ENCODE measurements at places on chromosomes 11 and 22. TPM values are rescaled to one million over a fixed set of nuclear protein-coding genes. Genes with fewer than 3 reads are reported as not detected.

The LMF2 gene
- total RNA-seq = 98.6 TPM

The OR8D1 gene
- total RNA-seq = not detected

The IFITM1 gene
- total RNA-seq = 459 TPM

The KLHDC7B gene
- 12.0 TPM for total RNA-seq

GRCh38 chr11:17405232-17406005, 17.0 kb upstream of the KCNJ11 start:
- H3K36me3 ChIP-seq = no peaks in the 10 kb centered on the region
- no peak overlapping the region for H3K27ac ChIP-seq
- H3K4me3 ChIP-seq = no peak overlapping the region
- no peak for DNase-seq

DNA sequence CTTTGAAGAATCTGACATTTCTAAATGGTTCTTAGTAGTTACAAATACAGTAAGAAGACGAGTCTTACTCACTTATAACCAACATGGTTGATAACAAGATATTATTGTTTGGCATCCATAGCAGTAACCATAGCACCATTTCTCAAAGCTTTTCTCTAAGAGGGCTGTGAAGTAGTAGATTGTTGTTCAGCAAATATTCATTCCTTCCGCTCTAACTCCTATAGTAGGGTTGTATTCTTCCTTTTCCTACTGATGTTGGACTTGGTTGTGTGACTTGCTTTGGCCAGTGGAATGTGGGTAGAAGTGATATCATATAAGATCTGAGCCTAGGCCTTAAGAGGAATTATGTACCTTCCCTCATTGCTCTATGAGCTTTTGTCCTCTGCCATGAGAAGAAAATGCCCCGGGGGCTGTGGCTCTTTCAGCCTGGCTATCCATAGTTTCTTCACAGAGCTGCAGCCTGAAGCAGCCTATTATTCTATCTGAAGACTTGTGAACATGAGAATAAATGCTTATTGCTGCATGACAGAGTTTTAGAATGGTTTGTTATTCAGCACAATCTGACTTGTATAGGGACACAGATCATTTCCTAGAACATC, 28.9 kb upstream of the ZBED5 start:
- peaks cover 8% of the 10 kb centered on the region for H3K36me3 ChIP-seq
- no peak overlapping the region for H3K4me3 ChIP-seq
- DNase-seq = no peak
- peaks cover 5% of the 10 kb centered on the region for H3K27me3 ChIP-seq
- H3K27ac ChIP-seq = no peak overlapping the region
- H3K4me1 ChIP-seq = no peaks in the 10 kb centered on the region

DNA sequence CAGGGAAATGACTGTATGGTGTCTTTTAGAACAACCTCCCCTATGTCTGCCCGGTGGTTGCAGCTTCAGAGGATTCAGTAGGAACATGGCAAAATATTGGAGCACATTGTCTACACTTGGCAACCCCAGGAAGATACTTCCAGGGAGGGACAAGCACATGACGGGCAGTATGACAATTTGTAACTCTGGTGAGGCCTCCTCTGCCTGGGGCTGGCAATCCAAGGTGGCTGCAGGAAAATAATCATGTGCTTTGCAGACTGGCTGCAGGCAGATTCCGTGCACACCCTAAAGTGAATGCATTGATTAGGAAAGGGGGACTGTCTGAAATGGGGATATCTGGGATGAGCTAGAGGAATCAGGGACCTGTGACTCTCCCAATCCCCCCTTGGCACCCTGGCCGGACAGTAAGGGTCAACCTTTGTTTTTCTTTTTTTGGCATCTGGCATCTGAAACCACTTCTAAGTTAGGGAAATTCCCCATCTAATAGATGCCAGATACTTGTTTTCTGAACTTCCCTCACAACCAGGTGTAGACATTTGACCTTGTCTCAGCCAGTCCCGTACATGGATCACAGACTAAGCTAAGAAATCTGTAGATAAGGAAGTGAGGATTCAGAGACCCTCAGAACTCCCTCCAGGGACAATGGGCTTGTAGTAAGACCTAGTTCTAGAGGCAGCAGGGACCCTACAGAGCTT, 10.5 kb upstream of the PHOX2A start:
- no peaks in the 10 kb centered on the region for H3K36me3 ChIP-seq
- DNase-seq = no peak
- H3K27me3 ChIP-seq = peaks cover 29% of the 10 kb centered on the region
- H3K4me1 ChIP-seq = no peaks in the 10 kb centered on the region

DNA sequence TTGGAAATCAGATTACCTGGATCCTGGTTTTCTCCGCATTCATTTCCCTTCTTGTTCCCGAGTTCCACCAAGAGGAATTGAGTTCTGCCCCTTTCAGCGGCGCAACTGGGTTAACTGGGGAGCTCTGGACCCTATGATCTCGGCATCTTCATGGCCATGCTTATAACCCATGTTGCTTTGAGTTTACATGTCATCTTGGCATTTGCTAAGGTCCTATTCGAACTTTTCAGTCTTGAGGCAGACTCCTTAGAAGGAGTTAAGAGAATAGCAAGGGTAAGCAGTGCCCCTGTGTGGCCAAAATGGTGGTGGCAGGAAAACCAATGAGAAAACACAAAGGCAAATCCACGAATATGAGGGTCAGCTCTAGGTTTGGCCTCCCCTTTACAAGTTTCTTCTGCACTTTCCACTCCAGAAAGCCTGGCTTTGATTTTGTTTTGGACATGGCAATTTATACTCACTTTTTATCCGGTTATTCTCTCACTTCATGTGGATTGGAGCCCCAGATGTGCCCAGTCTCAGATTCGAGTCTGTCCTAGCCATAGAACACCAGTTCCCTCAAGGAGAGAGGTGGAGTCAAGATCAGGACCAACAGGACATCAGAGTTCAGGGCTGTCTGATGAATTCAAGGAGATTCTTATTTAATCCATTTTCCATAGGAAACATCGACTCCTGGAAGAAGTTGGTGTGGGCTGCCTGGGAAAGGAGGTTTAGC, 55.3 kb upstream of the FBXO3 start:
- peaks cover 6% of the 10 kb centered on the region for H3K4me1 ChIP-seq
- peak; percentile 76 for DNase-seq
- peaks cover 61% of the 10 kb centered on the region for H3K27me3 ChIP-seq
- H3K27ac ChIP-seq = no peak overlapping the region

- no peaks in the 10 kb centered on the region for H3K27me3 ChIP-seq
- peaks cover 14% of the 10 kb centered on the region for H3K36me3 ChIP-seq
- no peak for DNase-seq
- peaks cover 39% of the 10 kb centered on the region for H3K4me1 ChIP-seq
- H3K27ac ChIP-seq = peak overlapping the region; percentile 19
Measured at GRCh38 chr22:46794067-46794466, 31.6 kb downstream of the TBC1D22A start.

DNA sequence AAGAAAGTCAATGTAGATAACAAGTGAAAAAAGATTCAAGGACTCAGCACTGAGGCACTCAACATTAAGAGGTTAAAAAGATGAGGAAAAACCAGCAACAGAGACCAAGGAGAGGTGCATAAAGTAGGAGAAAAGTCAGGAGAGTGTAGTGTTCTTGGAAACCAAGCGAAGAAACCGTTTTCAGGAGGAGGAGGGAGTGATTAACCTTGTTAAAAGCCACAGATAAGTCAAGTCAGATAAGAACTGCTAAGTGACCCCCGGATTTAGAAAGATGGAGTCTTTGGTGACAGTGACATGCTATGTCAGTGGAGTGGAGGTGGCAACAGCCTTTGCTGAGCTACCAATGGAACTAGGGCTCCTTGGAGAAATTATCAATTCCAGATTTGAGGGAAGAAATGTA, 13.9 kb upstream of the NARS2 start:
- no peak overlapping the region for H3K4me3 ChIP-seq
- H3K27me3 ChIP-seq = peaks cover 35% of the 10 kb centered on the region
- DNase-seq = no peak
- no peak overlapping the region for H3K27ac ChIP-seq

DNA sequence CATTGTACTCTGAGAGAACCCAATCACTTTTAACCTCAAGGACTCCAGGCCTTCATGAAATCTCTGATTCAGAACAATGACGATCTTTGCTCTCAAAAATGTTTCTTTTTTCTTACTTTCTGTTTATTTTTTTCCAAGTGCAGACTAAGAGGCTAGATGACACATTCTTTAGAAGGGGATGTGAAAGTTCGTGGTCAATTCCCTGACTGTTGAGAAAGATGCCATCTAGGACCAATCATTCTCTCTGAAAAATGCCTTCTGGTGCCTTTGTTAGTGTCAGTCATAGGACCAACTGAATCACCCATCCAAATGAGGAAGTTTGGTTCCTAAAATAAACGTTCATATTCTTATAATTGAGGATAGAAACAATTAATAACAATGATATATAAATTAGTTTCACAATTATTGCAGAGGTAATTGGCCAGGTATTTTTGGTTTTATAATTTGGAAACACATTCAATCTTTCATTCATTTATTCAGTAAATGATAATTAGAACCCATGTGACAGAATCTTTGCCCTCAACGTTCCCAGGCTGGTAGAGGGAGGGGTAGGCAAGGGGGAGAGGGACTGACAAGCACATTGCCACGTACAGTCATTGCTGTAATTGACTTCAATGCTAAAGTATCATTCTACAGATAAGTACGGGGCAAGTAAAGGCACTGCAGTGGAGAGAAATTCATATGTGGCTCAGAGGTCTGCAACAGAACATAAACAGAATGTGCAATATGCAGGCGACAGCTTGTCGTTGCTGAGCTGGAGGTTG, 333.4 kb upstream of the MPPED2 start:
- peaks cover 4% of the 10 kb centered on the region for H3K27me3 ChIP-seq
- H3K36me3 ChIP-seq = no peaks in the 10 kb centered on the region
- no peak overlapping the region for H3K27ac ChIP-seq
- no peak for DNase-seq

GRCh38 chr11:2399488-2400068, 972 bp upstream of the TSSC4 start:
- no peaks in the 10 kb centered on the region for H3K27me3 ChIP-seq
- H3K36me3 ChIP-seq = peaks cover 5% of the 10 kb centered on the region
- H3K27ac ChIP-seq = peak overlapping the region; percentile 87
- H3K4me3 ChIP-seq = peak overlapping the region; percentile 79

GRCh38 chr11:1447845-1448825, 38.4 kb downstream of the MOB2 start:
- no peaks in the 10 kb centered on the region for H3K27me3 ChIP-seq
- no peaks in the 10 kb centered on the region for H3K36me3 ChIP-seq
- H3K4me3 ChIP-seq = no peak overlapping the region
- no peak overlapping the region for H3K27ac ChIP-seq
- DNase-seq = no peak
- no peaks in the 10 kb centered on the region for H3K4me1 ChIP-seq

GRCh38 chr11:69339041-69339733, 45.2 kb downstream of the MYEOV start:
- peaks cover 28% of the 10 kb centered on the region for H3K4me1 ChIP-seq
- no peak for DNase-seq
- H3K27ac ChIP-seq = no peak overlapping the region
- no peaks in the 10 kb centered on the region for H3K27me3 ChIP-seq
- no peak overlapping the region for H3K4me3 ChIP-seq

DNA sequence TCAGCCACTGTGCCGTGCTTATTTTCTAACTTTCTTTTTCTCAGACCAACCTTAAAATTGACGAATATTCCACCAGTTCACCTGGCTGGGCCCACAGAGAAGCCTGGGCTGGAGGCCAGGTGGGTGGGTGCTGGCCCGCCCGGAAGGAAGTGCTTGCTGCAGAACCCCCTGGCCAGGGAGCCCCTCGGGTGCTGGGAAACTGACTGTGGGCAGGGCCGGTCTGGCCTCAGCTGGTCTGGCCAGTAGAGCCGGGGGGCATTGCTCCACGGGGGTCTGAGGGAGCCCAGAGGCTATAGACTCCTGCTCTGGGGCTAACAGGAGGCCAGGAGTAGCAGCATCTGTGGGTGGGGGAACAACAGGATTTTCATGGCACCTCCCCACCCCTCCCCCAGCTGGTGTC, 6.8 kb upstream of the CHID1 start:
- DNase-seq = no peak
- no peaks in the 10 kb centered on the region for H3K36me3 ChIP-seq
- H3K4me1 ChIP-seq = no peaks in the 10 kb centered on the region
- no peak overlapping the region for H3K4me3 ChIP-seq
- H3K27me3 ChIP-seq = no peaks in the 10 kb centered on the region

All from activated CD8-positive, alpha-beta memory T cell treated with anti-CD3 and anti-CD28 coated beads, Interleukin-2, amount 10 ng/mL, durations not matched to agents 7 days and 5 days (primary cell).